ENCODE measurements at places on chromosomes 6 and 20.

DNA sequence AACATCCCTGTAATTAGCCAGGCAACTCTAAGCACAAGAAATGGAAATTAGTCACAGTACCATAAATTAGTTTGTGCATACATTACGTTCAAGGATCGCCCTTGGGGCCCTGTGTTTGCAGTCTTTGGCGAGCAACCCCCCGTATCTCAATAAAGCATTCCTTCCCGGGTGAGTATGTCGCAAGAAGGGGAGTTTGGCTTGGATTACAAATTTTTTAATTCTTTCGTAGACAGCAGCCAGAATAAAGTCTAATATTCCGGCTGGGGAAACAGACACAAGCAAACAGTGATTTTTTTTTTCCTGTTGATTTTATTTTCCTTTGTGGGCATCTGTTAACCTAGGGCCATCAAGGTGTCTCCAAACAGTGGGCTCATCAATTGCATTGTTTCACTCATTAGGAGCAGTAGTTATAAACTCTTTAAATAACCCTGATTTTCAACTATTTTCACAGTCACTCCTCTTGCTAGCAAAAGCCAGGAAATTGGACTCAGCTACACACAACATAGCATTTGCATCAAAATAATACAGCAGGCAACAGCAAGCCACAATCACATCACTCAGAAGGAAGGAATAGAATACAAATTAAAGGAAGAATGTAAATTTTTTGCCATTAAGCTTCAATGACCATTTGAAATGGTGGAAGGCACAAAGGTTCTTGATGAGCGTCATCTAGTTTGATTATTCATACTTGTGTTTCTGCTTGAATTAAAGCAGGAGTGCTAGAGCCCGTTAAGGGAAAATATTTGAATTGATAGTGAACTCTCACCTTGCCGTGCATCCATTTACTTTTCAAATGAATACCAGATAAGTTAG lies 85.3 kb downstream of the LINC00237 start:
- DNase-seq, result no peak

GRCh38 chr6:168725802-168726201 lies 284.8 kb downstream of the SMOC2 start:
- no peak for DNase-seq

- DNase-seq, result no peak
These were observed 224.2 kb upstream of the SYNCRIP start for GRCh38 chr6:85866758-85867401.

DNA sequence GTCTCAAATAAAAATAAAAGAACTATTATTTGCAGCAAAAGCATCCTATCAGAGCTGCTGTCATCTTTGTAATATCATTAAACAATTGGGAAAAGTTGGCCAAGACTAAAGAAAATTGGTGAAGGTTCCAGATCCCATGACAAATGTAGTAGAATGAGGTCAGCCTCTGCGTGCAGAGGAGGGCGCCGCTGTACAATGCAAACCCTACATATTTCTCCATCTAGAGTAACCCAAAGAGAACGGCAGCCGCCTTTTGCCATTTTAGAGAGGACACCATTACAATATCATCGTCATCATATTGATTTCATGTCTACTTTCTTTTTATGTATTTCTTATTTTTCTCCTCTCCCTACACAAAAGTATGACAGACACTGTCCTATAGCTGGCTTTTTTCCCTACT lies 59.5 kb downstream of the ZMYND8 start:
- DNase-seq, result no peak

DNA sequence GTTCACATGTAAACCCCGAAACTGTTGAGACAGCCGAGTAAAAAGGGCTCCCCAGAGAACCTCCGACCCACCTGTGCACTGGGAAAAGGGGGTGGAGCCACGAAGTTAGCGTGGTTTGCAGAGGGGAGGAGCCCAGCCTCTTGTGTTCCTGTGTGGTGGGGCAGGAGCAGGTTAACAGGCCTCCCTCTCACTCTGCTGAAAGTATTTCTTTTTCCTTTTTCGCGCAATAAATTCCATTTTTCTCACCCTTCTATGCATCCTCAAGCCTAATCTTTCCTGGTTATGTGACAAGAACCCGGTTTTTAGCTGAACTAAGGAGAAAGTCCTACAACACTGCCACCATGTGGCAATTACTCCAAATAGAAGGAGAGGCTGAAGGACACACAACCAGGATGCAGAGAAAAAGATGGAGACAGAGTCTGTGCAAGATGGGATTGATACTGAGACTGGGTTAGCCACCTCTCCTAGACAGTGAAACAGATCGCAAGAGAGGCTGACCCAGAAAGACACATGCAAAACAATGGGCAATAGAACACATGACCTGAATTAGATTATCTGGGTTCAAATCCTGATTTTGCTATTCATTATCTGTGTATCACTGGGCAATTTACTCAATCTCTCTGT lies 168.7 kb upstream of the PRSS16 start:
- peak; percentile 15 for DNase-seq

DNA sequence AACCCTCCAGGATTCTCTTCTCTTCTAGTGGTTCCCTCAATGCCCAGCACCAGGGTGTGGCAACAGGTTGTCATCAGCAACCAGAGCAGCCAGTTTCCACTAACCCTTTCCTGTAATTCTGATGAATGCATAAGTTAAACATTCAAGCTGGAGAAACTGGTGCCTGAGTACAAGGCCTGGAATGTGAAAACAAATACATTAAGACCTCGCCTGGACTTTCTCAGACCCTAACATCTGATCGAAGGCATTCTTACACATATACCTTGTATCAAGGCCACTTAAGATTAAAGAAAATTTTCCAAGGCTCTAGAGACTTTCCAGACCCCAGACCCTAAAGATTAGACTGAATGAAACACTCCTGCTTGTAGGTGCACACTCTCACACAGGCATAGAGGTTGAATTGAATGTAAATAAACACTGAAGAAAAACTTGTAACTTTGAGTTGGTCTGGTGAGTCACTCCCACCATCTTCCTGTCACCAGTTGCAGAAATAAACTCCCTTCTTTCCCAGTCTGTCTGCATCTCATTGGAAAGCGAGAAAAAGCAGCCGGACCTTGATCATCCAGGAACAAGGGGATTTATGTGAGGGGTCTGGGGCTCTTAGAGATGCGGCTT lies 9.0 kb downstream of the LRP11 start:
- DNase-seq, result no peak

- no peak for DNase-seq
These were observed 73.0 kb downstream of the PDSS2 start for GRCh38 chr6:107386340-107386739.

- DNase-seq, result no peak
These were observed 277.1 kb downstream of the SYNE1 start for GRCh38 chr6:152360034-152360433.

GRCh38 chr6:1986454-1987243 lies 258.8 kb downstream of the GMDS start:
- DNase-seq, result no peak

DNA sequence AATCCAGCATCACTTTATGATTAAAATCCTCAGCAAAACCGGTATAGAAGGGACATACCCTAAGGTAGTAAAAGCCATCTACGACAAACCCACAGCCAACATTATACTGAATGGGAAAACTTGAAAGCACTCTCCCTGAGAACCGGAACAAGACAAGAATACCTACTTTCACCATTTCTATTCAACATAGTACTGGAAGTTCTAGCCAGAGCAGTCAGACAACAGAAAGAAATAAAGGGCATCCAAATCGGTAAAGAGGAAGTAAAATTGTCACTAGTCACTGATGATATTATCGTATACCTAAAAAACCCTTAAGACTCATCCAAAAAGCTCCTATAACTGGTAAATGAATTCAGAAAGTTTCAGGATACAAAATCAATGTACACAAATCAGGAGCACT lies 33.3 kb downstream of the BLOC1S5 start:
- DNase-seq, result no peak

GRCh38 chr6:159982731-159983506 lies 14.0 kb downstream of the IGF2R start:
- no peak for DNase-seq

- no peak for DNase-seq
These were observed 13.7 kb upstream of the TBC1D22B start for GRCh38 chr6:37243816-37244370.

DNA sequence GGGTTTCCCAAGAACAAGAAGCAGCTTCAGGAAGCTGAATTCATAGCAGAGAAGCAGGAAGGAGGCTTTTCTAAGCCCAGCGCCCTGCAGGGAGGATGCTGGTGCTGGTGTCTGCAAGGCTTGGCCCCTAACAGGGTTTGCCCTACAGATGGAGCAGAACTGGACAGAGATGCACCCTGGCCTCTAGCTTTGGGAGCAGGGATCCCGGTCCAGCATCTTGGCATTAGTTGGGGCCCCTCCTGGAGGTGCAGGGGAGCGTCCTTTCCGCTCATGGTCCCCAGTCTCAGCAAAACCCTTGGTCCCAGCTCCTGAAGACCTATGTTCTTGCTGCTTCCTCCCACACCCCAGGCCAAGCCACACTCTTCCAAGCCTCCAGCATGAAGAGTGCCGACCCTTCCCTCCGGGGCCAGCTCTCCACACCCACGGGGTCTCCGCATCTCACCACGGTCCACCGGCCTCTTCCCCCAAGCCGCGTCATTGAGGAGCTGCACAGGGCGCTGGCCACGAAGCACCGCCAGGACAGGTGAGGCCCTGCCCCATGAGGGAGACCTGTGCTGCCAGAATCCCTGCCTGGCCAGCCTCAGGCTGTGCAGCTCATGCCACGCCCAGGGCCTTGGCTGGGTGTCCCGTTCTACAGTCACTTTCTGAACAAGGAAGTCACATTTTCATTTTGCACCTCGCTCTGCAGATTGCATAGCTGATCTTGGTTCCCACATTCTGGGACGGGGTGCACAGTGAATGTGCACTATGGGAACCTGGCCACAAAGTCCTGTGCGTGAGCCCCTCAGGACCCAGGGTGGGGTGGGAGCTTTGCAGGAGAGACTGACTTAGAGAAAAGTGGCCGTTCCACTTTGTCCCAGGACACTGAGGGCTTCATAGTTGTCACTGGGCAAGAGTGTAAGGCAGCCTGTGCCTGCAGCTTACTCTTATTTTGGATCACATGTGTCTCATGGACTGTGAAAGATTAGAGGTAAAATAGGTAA lies 160.2 kb downstream of the SYCP2 start:
- DNase-seq, result no peak

- DNase-seq, result peak; percentile 9
These were observed 134.2 kb downstream of the GMDS start for GRCh38 chr6:2111162-2111677.

DNA sequence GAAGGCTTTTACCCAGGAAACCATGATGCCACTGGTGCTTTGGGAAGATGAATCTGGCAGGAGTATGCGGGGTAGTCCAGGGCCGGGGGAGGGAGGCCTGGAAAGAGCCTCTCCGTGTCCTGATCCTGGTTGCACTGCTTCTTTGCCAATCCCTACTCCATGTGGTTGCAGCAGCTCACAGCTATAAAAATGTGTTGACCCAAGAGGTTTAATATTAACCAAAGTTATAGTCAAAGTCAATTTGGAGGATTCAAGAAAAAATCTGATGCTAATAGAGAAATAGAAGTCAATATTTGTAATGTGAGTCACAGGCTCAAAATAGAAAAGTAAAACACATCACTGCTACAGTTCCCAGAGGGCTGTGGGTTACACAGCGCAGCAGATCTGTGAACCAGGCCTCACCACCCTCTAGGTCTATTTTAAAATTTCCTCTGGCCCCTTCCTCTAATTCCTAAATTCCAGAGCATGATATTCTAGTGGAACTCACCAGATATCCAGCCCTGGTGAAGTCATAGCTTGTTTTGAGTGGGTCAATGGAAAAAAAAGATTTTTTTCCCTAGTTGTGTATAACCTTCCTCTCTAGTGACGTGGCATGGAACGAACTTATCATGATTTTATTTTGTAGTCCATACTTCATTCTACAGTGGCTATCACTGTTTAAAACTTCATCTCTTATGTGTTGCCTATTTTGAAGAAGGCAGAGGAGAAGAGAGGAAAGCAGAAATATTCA lies 63.2 kb upstream of the BMP2 start:
- DNase-seq, result no peak

GRCh38 chr6:113558431-113558830 lies 298.7 kb upstream of the MARCKS start:
- DNase-seq, result no peak

- DNase-seq, result no peak
These were observed 185.3 kb downstream of the OGFRL1 start for GRCh38 chr6:71473926-71474325.

DNA sequence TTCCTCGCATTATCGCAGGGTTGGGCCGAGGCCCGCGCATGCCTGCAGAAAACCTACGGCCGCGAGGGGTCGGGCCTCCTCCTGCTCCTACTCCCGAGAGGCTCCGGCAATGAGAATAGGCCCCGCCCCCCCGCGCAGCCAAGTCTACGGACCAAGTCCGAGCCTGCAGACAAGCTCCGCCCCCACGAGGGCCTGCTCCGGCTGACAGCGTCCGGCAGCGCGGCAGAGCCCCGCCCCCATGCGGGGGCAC lies 3.1 kb upstream of the GPSM3 start:
- peak; percentile 100 for DNase-seq

DNA sequence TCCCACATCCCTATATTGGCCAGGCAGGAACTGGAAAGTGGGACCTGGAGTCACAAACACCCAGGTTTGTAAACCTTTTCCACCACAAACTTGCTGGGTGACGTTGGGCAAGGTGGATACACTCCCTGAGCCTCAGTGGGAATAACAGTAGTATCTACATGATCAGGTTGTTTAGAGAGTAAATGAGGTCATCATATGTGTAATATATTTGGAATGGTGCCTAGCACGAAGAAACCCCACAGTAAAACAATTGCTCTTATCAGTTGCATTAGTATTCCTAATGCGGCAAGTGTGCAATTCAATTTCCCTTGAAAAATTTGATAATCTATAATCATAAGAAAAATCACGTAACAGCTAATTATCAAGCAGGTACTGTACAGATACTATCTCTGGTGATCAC lies 51.9 kb downstream of the HIVEP2 start:
- no peak for DNase-seq

DNA sequence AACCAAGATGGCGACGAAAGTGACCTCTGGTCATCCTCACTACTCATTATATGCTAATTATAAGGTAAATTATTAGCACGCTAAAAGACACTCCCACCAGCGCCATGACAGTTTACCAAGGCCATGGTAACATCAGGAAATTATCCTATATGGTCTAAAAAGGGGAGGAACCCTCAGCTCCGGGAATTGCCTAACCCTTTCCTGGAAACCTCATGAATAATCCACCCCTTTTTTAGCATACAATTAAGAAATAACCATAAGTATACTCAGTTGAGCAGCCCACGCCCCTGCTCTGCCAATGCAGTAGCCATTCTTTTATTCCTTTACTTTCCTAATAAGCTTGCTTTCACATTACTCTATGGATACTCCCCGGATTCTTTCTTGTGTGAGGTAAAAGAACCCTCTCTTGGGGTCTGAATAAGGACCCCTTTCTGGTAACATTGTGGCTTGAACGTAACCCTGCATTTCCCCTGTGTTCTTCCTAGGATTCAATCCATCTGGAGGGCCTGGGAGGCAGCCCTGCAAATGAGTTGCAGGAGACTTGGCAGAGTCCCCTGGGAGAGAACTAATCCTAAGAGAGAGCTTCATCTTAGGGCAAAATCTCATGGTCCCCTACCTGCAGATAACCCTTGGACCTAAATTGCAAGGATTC lies 225.6 kb upstream of the JARID2 start:
- DNase-seq, result no peak

- DNase-seq, result no peak
These were observed 49.4 kb upstream of the IRF4 start for GRCh38 chr6:341914-342831.

GRCh38 chr6:154953644-154954043 lies 41.5 kb upstream of the TIAM2 start:
- no peak for DNase-seq
